ENCODE measurements at places on chromosomes 4 and X.

DNA sequence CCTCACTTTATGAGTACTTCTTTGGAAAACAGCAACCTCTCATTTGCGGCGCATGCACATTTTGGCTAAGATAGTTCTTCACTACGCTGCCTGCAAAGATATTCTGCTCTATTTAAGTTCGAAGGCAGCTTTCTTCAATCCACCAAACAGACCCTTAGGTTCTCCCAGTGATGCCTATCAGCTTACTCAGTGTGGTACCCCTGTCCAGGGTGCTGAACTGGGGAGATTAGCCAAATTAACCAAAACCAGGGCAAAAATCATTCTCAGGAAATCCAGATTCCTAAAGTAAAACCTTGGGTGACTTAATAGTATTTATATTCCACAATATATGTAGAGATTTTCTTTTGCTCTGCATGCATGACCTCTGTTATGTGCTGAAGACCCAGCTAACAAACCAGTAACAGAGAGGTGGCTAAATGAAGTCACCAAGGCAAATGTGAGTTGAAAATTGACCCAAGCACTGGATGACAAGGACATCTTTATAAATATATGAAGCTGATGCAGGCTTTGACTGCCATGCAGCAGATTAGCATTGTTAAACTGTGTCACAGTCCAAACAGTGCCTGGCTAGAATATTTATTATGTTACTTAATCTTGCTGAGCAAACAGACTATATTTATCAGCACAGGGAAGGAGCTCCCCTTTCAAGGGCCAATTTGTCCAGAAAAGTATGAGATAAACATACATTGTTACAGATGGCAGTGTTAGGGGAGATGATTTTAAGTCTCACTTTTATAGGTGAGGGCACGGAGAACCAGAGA, 418.2 kb downstream of the STIM2 start:
- DNase-seq: no peak

DNA sequence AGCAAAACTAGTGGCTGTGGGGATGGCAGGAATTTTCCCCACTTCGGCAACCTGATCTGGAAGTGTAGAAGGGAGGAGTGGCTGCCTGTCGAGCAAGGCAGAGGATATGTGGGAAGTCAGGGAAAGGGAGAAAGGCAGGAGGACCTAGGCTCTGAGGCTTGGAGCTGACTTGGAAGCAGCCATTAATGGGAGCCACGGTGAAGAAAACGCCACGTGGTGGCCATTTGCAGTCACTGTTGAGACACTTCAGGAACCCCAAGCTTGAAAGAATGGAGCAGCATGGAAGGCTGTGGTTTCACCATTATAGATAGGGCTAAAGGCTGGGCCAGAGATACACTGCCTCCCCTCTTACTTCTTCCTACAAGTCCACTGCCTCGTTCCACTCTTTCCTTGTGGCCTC, 41.8 kb upstream of the MAML3 start:
- DNase-seq: no peak

- no peak for DNase-seq
Observed at GRCh38 chrX:31604629-31605221, 532.9 kb upstream of the FTHL17 start.

- DNase-seq: no peak
Observed at GRCh38 chr4:107094332-107094731, 58.2 kb upstream of the DKK2 start.

GRCh38 chrX:30822068-30822681, 66.9 kb downstream of the TAB3 start:
- no peak for DNase-seq

DNA sequence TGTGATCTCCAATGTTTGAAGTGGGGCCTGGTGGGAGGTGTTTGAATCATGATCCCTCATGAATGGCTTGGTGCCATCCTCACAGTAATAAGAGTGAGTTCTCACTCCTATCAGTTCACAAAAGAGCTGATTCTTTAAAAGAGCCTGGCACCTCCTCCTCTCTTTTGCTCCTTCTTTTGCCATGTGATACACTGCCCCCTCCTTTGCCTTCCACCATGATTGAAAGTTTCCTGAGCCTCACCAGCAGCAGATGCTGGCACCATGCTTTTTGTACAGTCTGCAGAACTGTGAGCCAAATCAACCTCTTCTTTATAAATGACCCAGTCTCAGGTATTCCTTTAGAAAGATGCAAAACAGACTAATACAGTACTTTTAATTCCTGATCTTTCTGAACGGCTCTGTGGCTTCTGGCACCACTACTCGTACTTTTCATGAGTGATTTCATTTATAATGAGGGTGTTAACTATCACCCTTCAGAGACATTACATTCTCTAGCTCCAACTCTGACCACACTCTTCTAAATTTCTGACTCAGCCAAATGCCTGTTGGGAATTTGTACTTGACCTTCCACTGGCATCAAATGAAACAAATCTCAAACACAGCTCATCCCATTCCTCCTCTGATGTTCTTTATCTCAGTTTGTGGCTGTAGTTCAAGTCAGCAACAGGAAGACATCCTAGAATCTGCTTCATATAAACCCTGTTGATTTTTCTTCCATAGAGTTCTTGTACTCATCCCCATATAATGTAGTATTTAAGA, 4.2 kb downstream of the UFSP2 start:
- no peak for DNase-seq

DNA sequence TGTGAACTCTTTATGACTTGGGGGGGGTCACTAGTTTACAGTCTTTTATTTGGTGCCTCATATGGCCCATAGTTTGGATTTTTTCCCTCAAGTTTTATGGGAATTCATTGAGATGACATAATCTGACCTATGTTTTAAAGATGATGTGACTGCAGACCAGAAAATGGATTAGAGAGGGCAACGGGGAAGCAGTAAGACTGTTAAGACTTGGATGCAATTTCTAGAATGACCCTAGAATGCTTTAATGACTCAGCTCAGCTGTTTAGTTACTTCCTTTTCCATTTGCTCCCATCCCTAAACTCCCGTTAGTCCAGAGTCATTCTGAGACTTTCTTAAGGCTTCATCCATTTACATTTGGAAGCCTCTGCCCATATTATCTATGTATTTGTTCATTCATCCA, 59.9 kb upstream of the PDGFRA start:
- DNase-seq: no peak

DNA sequence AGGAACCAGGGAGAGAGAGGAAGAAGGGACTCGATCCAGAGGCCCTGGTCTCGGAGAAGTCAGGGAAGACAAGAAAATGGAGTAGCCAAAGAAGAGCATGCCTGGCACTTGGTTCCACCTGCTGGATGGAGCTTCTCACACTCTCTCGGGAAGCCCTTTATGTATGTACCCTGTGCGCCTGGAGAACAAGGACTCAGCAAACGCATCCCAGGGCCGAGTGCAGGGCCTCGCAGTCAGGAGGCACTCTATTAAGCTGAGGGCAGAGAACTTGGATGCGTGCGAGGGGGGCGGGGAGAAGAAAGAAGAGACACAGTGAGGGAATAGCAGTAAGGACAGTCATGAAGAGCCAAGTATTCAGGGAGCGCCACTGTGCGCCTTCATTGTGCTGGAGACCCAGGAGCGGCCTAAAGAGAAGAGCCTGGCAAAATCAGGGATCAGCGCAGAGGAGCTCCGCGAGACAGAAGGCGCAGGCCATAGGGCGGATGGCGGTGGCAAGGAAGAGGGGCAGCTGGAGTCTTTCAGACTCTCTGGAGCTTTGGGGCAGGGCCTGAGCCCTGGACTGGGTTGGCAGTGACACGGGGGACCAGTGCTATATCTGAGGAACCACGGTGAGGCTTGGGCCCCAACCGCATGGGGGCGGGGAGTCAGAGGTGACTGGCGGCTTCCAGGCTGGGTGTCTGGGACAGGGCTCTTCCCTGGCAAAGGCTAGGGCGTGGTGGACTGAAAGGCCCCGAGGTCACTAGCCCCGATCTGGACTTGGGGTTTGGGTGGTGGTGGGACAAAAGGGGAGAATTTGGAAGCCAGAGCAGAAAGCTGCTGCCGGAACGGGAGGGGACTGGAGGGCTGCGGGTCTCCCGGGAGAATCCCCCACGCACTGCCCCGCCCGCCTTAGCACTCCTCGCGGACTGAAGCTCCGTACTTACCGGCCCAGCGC, 1.9 kb upstream of the SEPTIN6 start:
- DNase-seq: no peak

DNA sequence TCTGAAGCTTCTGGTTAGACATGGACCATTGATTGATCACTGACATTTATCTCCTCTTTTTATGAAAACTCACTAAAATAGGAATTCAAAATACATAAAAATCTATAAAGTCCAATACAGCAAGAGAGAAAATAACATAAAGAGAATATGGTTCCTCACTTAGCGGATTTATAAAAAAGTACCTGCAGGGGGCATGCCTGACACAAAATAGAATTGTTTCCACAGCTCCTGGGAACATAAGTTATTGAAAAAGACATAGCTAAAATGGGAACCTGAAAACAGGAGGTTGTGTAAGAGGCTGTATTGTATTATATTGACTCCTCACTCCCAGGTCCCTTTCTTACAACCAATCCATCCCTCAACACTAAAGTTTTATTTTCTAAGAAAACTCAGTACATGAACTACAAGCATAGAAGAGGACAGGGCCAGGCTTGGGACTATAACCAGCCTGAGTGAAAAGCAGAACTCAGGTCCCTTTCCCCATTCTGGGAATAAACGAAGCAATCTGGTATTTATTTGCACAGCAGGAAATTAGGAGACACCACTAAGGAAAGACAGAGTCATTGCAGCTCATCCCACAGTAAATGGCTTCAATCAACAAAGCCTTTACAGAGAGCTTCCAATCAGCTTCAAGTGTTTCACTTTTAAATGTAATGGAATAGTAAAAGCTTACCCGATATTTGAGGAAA, 121.1 kb upstream of the NDST4 start:
- no peak for DNase-seq

DNA sequence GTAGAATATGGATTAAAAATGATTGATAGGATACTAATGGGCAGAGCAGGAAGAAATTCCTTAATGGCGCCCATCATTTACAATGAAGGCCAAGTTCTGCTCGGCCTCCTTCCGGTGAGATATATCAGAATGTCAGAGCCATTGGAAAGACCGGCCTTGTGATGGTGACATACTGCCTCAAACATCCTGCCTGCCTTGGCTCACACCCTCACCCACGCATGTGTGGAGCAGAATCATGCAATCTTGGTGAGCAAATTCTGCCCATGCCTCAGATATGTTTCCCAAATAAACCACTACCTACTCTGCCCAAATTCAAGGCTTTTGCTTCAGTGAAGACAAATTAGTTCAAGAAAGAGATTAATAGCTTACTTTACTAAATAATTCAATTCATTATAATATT, 163.3 kb downstream of the MID1 start:
- DNase-seq: no peak

DNA sequence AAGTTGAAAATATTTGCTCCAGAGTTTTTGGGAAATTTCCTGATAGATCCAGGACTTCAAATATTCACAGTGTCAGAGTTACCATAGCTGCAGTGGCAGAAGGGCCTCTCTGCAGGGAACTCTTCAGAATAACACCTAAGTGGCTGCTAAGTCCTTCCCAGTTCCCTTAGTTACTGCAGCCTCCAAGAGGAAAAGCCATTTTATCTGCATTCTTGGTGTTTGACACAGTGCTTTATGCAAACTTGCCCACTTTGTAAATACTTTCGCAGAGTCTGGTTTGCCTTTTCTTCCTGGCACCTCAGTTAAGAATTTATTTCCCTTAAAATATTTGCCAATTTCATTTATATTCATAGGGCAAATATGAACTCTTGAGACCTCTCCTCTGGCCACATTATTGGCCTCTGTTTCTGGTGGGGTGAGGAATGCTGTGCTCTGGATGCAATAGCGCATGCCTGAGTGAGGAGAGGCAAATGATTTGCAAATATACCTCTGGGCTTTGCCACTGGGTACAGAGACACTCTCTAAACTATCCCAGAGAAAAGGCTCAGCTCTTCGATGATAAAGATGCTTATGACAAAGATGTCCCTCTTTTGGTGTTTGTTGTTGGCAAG, 566.3 kb upstream of the NR3C2 start:
- DNase-seq: no peak

GRCh38 chr4:185341841-185342240, 53.9 kb downstream of the LRP2BP start:
- DNase-seq: no peak

- no peak for DNase-seq
Observed at GRCh38 chr4:137648531-137648930, 116.2 kb upstream of the PCDH18 start.

- no peak for DNase-seq
Observed at GRCh38 chr4:83217721-83218522, 66.7 kb downstream of the COQ2 start.

All from activated CD4-positive, alpha-beta T cell treated with anti-CD3 and anti-CD28 coated beads for 24 hours (primary cell).